ENCODE measurements at places on chromosomes 13 and 19. TPM values are rescaled to one million over a fixed set of nuclear protein-coding genes. Genes with fewer than 3 reads are reported as not detected.

GRCh38 chr19:29515233-29515619, 10.6 kb upstream of the VSTM2B start:
- DNase-seq: no peak

Gene CYP2F1
- total RNA-seq: not detected

DNA sequence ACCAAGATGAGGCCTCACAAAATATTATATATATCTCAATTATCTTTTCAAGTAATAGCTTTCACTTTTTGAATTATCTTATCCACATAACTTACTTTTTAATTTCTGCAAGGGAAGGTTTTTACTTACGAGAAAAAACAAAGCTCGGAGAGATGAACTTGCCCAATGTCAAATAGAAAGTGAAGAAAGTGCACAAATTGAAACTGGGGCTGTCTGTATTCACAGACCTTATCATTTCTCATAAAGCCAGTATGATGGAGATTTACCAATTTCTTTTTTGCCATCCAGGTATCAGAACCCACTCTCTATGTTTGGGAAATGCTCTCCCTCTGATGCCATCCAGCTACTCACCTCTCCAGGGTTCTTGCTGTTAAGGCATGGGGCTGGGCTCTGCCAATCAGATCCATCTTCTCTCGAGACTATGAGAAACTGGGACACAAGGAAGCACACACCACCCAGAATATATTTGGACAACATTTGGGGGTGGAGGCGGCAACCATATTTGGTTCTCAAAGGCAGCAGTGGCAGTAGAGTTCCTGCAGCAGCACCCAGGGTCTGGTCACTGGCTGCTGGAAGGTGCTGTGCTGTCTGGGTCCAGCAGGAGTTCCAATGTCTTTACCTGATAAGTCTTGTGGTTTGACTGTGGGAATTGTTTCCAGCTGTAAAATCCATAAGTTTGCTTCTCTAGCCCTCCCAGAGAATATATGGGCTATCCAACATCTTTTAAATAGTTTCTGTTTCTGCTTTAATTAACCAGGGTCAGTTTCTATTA, 45.8 kb upstream of the SCEL start:
- DNase-seq: no peak

Gene GFY
- total RNA-seq: not detected

GRCh38 chr19:5934774-5935472, 20.9 kb downstream of the CAPS start:
- DNase-seq: no peak

Gene SHISA7
- not detected for total RNA-seq

Gene SPTBN4
- total RNA-seq: not detected

Gene FAM216B
- not detected for total RNA-seq

DNA sequence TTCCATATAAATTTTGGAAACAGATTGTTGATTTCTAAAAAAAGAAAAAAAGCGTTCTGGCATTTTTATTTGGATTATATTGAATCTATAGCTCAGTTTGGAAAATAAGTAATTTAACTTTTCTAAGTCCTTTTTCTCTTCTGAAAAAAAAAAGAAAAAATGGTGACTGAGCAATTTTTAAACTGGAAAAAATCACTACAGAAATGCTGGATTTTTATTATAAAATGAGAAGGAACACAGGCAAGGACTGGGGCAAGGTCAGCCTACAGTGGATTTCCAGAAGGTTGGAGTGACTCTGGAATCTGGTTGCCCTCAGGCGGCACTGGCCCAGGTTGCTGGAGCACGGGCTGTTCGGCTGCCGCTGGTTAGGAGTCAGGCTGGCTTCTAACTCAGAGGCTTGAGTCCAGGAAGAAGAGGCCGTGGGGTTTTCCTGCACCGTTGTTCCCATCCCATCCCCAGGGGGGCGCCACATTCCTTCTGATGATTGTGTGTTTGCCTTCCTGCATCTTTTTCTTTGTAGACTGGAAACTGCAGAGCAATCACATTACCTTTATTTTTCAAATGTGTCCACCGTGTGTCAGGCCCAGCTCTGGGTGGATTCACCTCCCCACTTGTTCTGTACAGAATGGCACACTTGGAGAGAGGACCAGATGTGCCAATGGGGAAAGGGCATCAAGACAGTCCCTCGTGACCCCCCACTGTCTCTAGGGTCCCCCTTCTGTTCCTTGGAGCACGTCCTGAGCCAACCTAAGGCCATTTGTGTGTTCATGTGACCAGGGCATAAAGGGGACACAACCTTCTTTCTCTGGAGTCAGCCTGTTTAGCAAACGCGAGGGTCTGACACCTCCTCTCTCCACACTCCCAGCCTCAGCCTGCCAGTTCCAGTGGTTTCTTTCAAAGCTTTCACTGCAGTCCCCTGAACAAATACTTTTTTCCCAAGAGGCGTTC, 44.5 kb upstream of the GTF3A start:
- peak; percentile 64 for DNase-seq

Gene SHC2
- total RNA-seq: 0.03 TPM

Gene C13orf46
- 0.03 TPM for total RNA-seq

Gene ZNF835
- 0.05 TPM for total RNA-seq

Gene CXCL17
- total RNA-seq: not detected

DNA sequence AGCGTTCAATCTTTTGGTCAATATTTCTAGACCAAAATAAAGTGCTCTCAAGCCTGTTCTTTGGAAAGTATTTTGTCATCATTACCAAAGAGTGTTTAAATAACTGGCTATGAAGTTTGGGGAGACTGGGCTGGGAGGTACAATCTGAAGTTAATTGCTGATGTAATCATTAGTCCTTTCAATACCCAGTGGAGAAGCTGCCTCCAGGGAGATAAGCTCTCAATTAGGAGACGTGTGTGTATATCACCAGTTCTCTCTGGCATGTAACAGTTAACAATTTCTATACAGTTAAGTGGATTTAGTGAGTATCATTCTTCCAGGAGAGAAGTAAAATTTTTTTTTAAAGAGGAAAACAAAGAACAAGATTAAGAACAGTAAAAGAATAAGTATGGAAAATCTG, 1.4 kb downstream of the COL4A1 start:
- DNase-seq: no peak

- DNase-seq: no peak
These were observed 8.3 kb upstream of the TUBGCP3 start for GRCh38 chr13:112596235-112596634.

Gene APC2
- total RNA-seq: 0.63 TPM

DNA sequence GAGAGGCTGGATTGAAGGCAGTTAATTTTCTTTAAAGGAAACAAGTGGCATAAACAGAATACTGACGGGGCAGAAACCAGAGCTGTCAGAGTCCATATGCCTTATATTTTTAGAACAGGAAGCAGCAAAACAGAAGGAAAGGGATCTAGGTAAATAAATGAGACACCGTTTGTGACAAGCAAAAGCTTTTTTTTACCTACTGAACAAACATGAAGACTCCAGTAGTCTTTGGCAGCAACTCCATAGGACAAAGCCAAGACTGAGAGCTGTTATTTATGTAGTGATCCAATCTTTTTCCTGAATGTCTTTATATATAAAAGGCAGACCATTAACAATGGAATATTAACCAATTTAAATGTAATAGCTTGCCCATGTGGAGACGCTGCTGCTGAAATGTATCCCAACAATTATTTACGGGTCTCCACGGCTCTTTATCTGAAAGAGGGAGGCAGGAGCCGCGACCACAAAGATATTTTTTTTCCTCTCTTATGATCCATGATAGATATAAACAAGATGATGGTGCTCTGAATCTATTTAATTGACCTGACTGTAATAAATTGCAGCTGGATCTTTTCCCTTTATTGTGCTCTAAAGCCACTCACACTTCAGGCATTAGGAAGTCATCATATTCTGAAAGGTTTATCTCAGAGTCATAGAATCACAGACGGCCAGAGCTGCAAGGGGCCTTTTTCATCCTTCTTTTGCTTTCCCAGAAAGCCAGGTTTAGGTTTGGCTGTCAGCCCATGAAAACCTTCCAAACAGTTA, 687.8 kb downstream of the EFNB2 start:
- DNase-seq: no peak

Gene RETN
- not detected for total RNA-seq

GRCh38 chr19:29807870-29808405, 3.9 kb upstream of the CCNE1 start:
- no peak for DNase-seq

DNA sequence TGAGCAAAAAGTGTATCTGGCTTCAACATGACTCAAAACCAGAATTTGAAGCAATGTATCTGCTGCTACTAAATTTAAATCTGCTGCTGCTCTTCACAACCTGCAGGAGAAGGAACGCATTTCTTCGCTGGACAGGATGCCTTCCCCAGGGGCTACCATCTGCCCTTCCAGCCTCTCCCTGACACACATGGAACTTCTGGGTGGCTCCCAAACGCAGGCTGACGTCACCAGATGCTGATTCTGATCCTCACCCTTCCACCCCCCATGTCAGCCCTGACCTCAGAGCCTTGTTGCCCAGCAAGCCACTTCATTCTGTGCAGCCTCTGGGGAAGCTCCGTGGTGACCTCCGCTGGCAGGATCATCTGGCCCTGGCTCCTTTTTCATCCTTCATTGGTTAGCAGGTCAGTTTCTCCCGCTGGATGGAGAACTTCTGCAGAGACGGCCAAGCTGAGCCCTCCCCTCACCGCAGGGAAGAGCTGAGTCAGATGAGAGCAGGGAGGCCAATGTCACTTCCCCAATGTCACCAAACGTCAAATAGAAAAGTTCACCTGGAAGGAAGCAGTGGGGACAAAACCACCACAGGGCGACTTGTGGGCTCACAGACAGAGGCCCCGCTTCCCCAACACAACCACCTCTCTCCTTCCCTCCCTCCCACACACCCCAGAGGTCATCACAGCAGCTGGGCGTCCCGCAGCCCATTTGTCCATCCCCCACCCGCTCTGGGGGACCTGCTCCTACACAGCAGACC, 14.0 kb upstream of the RAB20 start:
- DNase-seq: peak; percentile 20

DNA sequence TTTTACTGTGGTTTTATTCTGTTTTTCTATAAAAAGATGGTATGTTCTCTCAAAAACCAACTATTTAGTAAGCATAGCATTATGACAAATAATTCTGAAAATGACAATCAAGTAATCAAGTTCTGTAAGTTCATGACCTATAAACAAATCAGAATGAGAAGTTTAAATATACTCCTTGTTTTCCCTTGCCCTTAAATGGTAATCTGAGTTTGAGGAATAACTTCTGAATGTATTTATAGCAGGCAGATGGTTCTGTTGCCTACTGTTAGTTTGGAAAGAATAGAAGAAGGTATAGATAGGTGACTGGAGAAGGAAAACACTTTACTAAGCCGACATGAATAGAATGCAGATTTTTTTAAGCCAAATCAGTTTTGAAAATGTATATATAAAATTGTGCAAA, 63.9 kb downstream of the POSTN start:
- no peak for DNase-seq

DNA sequence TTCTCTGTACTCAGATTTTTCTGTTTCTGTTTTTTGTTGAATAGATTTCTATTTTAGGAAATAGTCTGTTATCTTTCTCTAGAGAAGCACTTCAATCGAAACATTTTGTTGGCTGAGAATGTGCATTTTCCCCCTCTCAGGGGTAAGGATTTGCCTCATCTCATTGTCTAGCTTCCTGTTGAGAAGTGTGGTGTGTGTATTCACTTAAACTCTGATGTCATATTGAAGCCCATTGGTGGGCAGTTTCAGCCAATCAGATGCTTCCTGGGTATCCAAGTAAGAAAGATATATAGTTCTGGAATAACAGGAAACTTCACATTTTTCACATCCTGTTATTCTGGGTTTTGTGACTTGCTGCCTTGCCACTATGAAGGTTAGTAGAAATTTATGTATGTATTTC, 87.6 kb downstream of the ARHGEF7 start:
- peak; percentile 65 for DNase-seq

GRCh38 chr19:39867133-39867532, 21.0 kb upstream of the FBL start:
- no peak for DNase-seq

Gene WASF3
- total RNA-seq: 6.5 TPM

DNA sequence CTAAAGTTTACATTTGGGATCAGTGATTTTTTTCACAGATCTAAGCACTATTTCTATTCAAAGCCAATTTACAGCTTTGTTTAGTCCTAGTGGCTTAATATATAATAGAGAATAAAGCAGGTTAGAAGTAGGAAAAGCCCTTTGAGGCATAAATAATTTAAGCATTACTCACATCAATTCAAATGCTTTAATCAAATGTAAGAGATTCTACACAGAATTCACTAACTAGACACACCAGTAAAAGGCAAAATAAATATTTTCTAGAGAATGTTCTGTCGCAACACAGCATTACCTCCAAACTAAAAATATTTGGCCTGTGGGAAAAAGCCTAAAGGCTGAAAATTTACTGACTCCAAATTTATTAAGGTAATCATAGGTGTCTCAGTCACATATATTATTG, 31.3 kb downstream of the KCTD12 start:
- no peak for DNase-seq

DNA sequence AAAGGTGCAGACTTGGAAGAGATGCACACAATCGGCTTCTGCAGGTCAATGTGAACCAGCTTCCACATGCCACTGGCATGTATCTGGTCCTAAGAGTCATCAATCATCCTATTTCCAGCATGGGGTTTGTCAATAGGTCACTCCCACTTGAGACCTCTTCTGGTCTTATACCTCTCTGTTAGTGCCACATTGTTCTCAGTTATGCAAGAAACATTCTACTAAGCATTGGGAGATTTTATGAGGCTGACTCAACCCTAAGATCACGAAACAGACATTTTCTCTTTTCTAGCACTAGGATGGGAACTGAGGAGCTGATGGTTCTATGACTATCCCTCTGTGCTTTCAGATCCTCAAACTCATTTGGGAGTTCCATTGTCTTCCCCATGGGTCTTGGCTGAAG, 581.5 kb upstream of the KLF12 start:
- peak; percentile 23 for DNase-seq
